Astrocyte of the hippocampus (primary cell): ENCODE measurements at places on chromosomes 16 and 17.

- DNase-seq: no peak
Measured at GRCh38 chr17:76160896-76161528, 20.0 kb upstream of the FOXJ1 start.

- DNase-seq: no peak
Measured at GRCh38 chr16:84641643-84642358, 6.5 kb upstream of the KLHL36 start.

GRCh38 chr17:80938556-80938955, 53.1 kb upstream of the CHMP6 start:
- peak; percentile 32 for DNase-seq

DNA sequence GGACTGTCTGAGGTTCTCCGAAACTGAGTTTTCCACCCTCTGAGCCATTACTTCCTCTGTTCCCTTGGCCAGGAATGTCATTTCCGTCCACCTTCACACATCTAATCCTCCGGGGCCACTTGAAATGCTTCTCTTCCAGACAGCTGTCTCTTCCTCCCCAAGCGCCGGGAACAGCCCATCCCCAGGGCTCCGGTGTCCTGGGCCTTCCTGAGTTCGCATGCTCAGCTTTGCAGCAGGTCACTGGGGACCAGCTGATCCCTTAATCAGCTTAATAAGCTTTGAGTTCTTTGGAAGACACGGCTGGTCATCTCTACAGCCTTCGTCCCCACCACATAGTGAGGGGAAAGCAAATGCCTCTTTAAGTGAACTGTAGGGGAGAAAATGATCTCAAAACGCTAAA, 123.4 kb downstream of the DYNLRB2 start:
- no peak for DNase-seq

DNA sequence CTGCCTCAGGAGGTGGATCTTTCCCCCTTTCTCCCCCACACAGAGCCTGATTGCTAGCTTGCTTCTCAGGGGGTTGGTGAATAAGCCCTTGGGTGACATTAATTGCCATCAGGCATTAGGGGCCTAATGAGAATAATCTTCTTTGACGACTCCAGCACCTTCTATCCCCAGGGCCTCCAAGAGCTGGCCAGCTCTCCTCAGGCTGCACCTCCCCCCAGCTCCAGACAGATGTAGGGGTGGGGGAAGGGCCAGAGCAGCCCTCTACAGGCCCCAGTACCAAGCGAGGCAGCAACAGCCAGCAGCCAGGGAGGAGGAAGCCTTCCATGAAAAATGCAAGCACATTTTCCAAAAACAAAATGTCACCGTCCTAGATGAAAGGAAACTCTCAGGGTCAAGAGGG, 1.4 kb upstream of the TMEM132E start:
- DNase-seq: no peak

- no peak for DNase-seq
Measured at GRCh38 chr16:68710211-68710610, 26.9 kb upstream of the CDH1 start.

DNA sequence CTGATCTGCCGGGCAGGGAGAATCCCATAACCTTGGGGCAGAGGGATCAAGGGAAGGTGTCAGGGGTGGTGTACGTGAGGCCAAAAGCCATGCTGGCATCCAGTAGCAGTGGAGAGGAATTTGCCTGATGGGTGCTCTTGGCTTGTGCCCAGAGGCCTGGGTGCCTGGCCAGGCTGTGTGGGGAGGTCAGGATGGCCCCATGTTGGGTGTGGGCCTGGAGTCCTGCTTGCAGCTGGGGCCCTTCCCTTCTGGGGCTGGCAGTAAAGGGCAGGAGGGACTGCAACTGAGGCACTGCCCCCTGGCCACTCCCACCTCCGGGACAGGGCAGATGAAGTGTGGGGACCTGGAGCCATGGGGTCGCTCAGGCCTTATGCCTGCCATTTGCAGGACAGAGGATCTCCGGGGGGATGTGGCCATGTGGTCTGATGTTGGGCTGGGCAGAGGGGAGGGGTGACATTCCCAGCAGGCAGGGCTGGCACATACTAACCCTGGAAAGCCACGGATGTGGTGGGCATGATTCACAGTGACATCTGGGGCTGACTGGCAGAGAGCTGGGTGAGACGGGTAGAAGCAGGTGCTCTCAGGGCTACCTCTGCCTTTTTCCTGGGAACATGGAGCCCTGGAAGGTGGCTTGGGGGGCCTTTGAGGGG, 3.5 kb downstream of the FMNL1 start:
- DNase-seq: no peak

DNA sequence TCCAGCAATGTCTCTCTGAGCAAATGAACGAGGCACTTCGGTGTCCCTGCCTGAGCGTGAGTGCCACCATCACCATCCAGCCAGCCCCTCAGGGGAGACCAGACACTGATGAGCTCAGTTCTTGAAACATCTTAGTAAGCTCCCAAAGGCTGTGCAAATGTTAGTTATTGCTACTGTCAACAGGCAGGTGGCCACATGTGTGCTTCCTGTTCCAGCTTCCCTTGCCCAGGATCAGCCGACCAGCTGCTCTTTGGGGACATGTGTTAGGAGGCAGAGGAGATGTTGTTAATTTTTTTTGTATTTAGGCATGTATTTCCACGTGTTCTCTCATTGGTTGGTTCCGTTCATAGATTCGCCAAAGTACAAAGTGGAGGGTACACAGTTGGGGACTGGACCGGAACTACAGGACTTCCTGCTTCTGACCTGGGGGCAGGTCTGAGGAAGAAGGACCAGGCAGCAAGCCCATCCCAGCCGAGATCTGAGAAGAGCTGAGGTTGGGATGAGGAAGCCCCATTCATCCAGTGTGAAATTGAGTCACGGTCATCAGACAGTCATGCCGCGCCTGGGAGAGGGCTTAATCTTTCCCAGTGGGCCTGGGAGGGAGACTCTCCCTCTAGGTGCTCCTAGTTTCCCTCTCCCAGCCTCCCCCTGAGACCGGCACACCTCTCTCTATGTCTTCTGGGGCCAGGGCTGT, 3.8 kb downstream of the TTYH2 start:
- DNase-seq: no peak

GRCh38 chr16:76490036-76490639, 212.9 kb downstream of the CNTNAP4 start:
- no peak for DNase-seq

GRCh38 chr17:68033636-68034451, 1.7 kb upstream of the KPNA2 start:
- peak; percentile 88 for DNase-seq

DNA sequence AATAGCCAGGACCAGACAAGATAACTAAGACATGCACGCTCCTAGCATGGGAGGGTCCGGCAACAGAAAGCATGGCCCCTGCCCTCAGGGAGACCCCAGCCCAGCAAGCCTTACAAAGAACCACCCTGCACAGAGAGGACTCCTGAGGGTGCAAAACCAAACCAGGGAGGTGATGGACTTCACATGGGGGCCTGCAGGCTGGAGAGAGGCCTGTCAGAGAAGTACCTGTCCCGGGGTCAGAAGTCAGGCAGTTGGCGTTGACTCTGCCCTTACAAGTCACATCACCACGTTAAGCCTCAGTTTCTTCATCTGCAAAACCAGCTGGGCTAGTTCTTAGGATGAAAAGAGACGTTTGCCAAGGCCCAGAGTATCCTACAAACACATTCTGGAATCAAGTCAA, 4.7 kb downstream of the OTOP2 start:
- DNase-seq: no peak

DNA sequence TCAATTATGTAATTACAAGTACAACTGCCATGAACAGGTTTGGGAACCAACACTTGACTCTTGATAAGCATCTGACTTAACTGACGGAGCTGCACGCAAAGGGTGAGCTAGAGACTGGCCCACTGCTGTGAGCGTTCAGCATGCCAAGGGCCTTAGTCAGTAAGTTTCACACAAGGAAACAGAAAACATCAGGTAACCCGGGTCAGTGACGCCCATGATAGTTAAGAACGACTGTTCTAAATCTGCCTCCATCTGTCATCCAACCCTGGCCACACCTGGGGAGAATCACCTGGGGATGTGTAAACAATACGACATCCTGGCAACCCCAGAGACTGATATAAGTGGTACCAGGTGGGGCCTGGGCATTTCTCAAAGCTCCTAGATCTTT, 12.3 kb downstream of the SMIM5 start:
- DNase-seq: peak; percentile 73

- peak; percentile 72 for DNase-seq
Measured at GRCh38 chr17:10198509-10199249, at the start of gene GAS7. GAS7 (minus strand) TSS chr17:10198606.

GRCh38 chr16:50679676-50680555, 1.2 kb downstream of the SNX20 start:
- no peak for DNase-seq

- DNase-seq: no peak
Measured at GRCh38 chr16:63312346-63312745, 1276.1 kb upstream of the CDH8 start.

GRCh38 chr17:72173499-72174116, 52.8 kb downstream of the SOX9 start:
- DNase-seq: no peak

GRCh38 chr16:86668136-86668910, 90.0 kb downstream of the FOXL1 start:
- DNase-seq: peak; percentile 68

- no peak for DNase-seq
Measured at GRCh38 chr17:40556884-40557414, 8.3 kb downstream of the CCR7 start.

DNA sequence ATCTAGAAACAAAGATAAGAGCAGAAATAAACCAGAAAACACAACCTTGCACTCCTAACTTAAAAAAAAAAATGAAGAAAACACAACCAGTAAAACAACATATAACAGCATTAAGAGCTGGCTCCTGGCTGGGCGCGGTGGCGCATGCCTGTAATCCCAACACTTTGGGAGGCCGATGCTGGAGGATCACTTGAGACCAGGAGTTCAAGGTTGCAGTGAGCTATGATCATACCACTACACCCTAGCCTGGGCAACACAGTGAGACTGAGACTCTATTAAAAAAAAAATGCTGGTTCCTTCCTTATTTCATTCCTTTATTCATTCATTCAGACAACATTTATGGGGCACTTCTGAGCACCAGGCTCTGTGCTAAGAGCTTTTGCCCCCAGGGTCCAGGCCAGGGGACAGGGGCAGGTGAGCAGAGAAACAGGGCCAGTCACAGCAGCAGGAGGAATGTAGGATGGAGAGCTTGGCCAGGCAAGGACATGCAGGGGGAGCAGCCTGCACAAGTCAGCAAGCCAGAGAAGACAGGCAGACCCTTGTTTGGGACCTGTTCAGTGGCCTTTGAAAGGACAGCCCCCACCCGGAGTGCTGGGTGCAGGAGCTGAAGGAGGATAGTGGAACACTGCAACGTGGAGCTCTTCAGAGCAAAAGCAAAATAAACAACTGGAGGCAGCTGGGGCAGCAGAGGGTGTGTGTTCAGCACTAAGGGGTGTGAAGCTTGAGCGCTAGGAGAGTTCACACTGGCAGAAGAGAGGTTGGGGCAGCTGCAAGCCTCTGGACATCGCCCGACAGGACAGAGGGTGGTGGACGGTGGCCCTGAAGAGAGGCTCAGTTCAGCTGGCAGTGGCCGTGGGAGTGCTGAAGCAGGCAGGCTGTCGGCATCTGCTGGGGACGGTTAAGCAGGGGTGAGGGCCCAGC, 2.6 kb downstream of the STH start:
- DNase-seq: no peak

DNA sequence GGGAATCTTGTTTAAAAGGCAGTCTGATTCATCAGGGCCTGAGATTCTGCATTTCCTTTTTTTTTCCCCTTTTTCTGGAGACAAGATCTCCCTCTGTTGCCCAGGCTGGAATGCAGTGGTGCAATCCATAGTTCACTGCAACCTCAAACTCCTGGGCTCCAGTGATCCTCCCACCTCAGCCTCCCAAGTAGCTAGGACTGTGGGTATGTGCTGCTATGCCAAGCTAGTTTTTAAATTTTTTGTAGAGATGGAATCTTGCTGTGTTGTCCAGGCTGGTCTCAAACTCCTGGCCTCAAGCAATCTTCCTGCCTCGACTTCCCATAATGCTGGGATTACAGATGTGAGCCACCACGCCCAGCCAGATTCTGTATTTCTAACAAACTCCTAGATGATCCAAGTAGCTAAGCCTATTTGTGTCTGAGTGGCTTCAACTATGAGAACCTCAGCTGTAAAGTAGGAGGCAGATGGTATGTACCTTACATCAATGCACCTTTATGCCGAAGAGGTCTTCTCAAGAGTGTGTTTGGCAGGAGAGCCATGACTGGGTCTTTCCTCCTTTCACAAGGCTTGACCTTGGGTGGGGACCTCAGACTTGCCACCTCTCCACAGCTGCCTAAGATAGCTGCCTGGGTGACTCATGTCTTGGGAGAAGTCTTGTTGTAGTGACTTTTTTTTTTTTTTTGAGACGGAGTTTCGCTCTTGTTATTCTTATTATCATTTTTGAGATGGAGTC, 10.9 kb downstream of the LDAF1 start:
- DNase-seq: no peak

- no peak for DNase-seq
Measured at GRCh38 chr16:65284626-65285025, 162.8 kb upstream of the CDH11 start.

GRCh38 chr16:19292186-19292585, 6.7 kb downstream of the CLEC19A start:
- peak; percentile 67 for DNase-seq

DNA sequence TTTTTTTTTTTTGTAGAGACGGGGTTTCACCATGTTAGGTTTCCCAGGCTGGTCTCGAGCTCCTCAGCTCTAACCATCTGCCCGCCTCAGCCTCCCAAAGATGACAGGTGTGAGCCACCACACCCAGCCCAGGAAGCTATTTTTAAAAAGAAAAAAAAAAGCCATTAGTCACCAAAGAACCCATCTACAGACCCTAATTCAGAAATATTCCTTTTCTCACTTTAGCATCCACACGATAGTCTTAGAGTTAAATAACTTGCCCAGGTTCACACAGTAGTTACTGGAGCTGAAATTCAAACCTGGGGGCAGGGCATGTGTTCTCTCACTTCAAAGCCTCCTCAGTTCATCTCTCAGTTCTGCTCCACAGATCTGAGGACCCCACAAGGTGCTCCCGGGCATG, 70.3 kb upstream of the NOL11 start:
- DNase-seq: no peak

DNA sequence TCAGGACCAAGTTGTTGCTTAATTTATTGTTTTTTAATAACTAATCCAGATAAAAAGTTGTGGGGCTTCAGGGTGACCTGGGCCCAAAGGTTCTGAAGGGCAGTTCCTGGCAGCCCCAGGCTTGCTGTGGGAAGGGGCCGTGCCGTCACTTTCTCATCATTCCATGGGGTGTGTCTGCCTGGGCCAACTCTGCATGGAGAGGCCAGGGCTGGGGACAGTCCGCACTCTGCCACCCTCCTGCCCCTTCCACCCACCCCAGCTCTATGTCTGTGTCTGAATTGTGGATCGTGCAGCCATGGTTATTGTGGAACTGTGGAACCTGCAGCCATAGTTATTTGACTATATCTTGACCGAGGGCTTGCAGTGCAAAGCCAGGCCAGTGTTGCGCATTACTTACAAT, 4.0 kb downstream of the LIMD2 start:
- no peak for DNase-seq

DNA sequence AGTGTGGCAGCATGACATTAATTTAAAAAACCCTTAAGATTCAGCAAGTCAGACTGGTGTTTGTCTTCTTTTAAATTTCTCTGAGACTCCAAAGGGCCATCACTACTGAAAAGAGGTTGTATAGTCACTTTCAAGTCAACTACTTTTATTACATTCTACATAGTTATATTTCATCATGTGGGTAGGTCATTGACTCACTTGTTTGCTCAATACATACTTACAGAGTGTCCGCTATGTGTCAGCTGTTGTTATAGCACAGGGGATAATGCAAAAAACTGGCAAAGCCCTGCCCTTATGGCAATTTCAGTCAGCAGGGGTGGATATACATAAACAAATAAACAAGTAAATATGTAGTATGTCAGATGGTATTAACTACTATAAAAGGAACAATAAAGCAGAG, 2.5 kb upstream of the MYH4 start:
- no peak for DNase-seq
